Activated CD4-positive, alpha-beta T cell treated with anti-CD3 and anti-CD28 coated beads, Interleukin-2, amount 50 U/mL, for 48 hours (primary cell): ENCODE measurements at places on chromosomes 2 and 18.

- DNase-seq, result no peak
Observed at GRCh38 chr2:232073026-232073425, 111.5 kb downstream of the DIS3L2 start.

GRCh38 chr18:26771524-26771923 is 94.0 kb downstream of the AQP4 start:
- no peak for DNase-seq

GRCh38 chr2:134142903-134143302 is 111.0 kb upstream of the MGAT5 start:
- no peak for DNase-seq

DNA sequence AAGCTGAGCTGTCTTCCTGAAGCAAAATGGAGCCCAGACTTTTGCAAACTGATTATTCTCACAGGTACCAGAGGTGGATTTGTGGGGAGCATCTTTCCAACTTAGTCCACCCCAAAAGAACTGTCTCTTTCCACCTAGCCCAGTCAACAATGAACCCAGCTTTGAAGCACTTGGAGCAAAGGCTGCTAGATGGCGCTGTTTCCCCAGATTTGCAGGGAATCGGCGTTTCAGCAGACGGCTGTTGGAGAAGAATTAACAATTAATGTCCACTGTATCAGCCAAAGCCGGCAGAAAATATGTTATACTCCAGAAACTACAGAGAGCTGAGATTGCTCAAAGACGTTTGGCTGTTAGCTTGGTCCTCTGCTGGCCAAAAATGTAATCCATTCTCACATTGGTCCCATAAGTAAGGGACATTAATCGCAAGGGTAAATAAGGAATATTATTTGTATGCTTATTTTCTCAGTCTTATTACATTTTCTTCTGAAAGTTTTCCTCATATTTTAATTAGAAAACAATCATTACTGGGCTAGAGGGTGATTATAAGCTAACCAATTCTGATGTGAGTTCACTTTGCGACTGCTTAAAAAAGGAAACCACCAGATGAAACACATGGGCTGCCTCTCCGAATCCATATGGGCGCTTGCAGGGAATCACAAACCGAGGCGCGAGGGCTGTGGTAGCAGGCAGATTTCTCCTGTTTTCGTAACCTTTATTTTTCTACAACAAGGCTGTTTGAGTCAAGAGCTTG is 423.8 kb upstream of the MEX3C start:
- DNase-seq, result peak; percentile 45

GRCh38 chr2:150167711-150168110 is 319.8 kb downstream of the RND3 start:
- DNase-seq, result no peak

- DNase-seq, result peak; percentile 92
Observed at GRCh38 chr2:9752441-9753275, 90.6 kb upstream of the TAF1B start.

DNA sequence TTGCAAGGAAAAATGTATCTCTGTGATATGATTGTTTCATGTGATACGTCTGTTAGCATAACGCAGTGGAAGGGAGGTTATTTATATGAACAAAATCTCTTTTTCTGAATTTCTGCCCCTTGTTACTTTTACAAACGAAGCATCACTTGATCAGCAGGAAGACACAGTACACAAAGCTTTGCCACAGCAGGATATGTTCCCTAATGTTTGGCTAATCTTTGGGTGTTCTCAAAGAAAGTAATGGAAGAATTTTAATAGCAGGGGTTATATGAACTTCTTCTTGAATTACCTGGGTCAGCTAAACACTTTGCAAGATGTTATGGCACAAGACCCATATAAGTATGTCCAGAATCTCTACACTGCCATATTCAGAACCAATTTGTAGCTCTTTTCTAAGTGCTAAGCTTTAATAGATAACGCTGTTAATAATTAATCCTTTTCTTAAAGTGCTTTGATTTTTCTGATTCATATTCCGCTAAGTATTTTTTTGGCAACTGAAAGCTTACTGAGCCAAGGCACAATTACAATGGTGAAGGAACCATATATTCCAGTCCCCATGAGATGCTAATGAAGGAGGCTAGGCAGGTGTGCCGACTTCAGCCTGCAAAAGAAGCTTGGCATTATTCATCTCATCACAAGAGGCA is 33.2 kb upstream of the TRIB2 start:
- DNase-seq, result no peak

GRCh38 chr2:240565333-240566202 is 2.7 kb upstream of the RNPEPL1 start:
- peak; percentile 89 for DNase-seq

GRCh38 chr18:2568605-2569004 is 2.7 kb downstream of the METTL4 start:
- DNase-seq, result no peak

- DNase-seq, result peak; percentile 25
Observed at GRCh38 chr18:3264362-3264761, 2.4 kb downstream of the MYL12B start.

- DNase-seq, result no peak
Observed at GRCh38 chr2:158512323-158512722, 55.6 kb downstream of the PKP4 start.

DNA sequence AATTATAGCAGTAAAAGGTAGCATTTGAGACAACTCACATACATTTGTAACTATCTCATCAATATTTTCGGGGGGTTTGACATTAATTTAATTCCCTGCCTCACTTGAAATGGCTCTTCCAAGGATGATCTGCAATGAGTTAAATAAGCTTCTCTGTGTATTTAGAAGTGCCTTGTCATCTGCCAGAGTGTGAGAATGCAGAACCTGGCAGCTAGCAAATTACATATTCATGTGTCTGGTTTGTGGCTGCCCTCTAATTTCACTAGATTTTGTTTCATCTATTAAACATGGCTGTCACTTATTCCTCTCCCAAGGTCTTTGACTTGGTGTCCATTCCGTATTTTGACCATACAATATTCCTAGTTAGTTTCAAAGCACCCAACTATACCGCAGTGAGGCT is 158.3 kb upstream of the CAVIN2 start:
- no peak for DNase-seq

DNA sequence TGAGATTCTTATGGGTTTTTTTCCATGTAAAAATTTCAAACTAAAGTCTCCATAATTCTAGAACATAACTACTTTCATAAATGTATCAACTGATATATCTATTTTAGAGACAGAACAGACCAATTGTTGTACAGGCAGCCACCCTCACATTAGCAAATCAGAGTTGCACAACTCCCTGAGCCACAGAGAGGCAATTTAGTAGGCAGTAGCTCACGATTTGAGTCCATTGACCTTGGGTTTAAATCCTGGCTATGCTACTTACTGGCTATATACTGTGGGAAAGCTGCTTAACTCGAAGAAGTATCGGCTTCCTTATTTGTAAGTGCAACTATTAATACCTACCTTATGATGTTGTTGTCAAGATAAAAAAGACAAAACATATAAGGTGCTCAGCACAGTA is 16.2 kb downstream of the MTIF2 start:
- DNase-seq, result no peak

DNA sequence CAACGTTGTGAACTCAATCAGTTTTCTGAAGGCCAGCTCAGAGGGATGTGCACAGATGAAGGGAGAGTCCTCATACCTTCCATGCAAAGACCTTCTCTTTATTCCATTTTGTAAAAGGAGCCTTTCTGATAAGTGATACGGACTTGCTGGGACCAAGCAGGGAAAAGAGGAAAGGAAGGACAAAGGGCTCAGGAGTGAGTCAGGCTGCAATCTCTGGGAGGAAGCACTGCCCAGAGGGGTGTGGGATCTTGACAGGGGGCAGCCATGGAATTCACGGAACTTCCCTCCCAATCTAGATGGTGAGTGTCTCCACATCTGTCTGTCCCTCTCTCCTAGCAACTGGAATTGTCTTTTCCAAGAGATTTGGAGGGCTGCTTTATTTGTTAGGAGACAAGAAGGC is 281.4 kb upstream of the CELF4 start:
- no peak for DNase-seq

DNA sequence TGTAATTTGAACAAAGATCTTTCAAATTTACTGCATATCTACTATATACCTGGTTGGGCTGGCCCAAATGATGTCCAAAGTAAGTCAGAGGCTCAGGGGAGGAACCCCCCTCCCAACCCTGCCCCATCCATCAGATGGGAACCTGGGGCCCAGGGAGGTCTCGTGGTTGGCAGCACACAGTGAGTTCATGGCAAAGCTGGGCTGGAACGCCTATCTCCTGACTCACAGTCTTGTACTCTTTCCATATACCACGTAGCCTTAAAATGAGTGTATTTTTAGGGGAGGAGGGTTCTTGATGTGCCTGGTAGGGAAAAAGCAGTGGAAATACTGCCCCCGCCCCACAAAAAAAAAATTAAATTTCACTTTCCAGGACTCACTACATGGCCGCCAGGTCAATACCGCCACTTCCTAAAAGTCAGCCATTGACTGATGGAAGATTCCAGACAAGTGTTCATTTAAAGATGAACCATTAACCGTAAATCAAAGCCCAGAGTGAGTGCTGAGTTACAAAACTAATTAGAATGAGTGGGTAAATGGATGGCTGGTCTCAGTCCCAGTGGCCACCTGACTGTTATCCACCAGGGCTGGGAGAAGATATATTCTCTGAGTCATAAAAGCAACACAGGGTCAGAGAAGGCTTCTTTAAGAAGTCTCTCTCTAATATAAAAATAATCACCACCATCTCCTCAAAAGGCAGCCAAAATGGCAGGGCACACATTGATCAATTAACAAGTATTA is 80.5 kb downstream of the ZBTB7C start:
- no peak for DNase-seq

DNA sequence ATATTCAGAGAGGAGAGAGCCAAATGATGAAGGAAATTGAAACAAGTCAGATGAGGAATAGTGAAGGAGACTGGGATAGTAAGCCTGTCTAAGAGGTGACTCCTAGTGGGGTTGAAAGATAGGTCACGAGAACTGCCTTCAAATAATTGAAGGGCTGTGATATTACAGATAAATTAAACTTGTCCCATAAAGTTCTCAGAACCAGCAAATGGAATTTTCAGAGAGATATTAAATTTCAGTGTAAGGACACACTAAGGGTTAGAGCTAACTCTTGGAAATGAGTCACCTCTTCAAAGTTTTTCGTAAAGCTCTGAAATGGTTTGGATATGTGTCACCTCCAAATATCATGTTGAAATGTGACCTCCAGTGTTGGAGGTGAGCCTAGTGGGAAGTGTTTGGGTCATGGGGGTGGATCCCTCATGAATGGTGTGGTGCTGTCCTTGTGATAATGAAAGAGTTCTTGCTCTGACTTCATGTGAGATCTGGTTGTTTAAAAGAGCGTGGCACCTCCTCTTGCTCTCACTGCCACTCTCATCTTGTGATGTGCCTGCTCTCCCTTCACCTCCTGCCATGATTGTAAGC is 87.3 kb downstream of the BABAM2 start:
- DNase-seq, result peak; percentile 55

DNA sequence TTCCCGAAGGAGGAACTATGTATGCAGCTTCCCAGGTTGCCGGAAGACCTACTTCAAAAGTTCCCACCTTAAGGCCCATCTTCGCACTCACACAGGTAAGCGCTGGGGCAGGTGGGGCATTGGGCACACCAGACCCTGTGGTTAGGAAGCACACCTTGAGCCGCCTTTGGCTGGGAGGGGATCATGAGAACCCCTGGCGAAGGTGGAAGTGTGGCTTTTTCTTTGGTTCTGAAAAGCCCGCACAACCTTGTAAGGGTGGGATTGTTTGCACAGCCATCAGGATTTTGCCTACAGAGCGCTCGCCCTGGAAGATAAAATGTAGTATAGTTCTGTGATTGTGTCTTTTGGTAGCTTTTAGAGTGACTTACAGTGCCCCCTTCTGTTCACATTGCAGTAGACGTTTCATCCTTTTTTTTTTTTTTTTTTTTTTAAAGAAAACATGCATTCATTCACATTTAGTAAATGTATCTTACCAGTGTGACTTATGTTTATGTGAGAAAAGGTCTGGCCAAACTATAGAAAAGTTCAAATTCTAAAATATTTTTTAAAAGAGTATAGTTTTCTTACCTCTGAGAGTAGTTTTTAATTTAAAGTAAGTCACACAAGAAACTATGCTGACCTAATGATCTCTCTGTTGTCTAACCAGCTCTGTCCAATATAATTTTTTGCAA is 5.3 kb downstream of the KLF11 start:
- DNase-seq, result no peak

DNA sequence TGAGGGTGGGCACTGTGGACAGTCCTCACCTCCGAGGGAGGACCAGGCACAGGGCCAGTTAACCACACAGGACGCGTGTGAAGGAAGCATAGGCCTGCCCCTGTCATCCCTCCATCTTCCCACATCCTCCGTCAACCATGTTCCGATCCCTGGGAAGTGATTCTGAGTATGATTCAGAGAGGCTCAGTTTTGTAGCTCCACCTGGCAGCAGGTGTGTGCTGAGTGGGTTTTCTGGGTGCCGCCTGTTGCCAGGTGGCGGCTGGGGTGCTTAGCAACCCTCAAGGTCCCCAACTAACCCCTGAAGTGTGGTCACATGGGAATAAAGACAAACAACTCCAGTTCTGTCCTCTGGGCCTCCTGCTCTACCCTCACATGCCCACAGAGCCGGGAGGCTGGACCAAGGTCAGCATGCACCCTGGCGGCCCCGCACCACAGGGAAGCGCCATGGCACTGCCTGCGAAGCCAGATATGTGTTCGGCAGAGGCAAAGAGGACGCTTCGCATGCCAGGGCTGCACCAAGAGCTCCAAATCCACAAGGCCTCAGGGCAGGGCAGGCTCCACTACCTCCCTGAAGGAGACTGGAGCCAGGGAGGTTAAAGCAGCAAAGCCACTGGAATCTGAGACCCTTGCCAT is 60.0 kb downstream of the ADCY3 start:
- DNase-seq, result no peak

- DNase-seq, result no peak
Observed at GRCh38 chr18:79870301-79871025, 72.7 kb downstream of the KCNG2 start.

DNA sequence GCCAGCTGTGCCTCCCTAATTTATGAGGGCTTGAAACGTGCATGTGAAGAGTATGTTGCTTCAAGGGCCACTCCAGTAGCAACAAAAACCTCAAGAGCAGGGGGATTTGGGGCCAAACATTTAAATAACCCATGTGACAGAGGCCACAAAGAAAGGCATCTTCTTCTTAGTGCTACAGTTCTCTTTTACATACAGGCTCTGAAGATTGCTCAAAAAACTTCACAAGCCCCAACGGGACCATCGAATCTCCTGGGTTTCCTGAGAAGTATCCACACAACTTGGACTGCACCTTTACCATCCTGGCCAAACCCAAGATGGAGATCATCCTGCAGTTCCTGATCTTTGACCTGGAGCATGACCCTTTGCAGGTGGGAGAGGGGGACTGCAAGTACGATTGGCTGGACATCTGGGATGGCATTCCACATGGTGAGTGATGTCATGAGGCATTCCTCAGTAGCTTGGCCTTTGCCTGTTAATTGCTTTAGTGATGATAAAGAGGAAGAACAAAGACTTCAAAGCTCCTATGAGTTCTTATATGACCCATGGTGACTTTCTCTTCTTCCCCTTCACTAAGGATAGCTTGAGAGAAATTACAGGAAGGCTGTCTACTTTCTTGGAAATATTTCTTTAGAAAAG is 40.1 kb downstream of the NRP2 start:
- no peak for DNase-seq

- DNase-seq, result no peak
Observed at GRCh38 chr2:61356261-61356957, 114.5 kb downstream of the USP34 start.

GRCh38 chr2:41940745-41941063 is 107.1 kb upstream of the PKDCC start:
- no peak for DNase-seq

- DNase-seq, result peak; percentile 36
Observed at GRCh38 chr2:112794131-112794733, 9.9 kb upstream of the IL1A start.

- no peak for DNase-seq
Observed at GRCh38 chr2:39547811-39548719, 111.0 kb upstream of the MAP4K3 start.

GRCh38 chr18:51013259-51013658 is 16.8 kb upstream of the SMAD4 start:
- DNase-seq, result no peak
